H9 (cell line): ENCODE measurements at places on chromosomes 13 and 19.
A peak's percentile ranks its signal among the peaks of the same experiment; 100 is the strongest.

GRCh38 chr13:71137101-71137500 is 729.9 kb downstream of the DACH1 start:
- no peak for DNase-seq

GRCh38 chr19:51803967-51804366 is 9.0 kb downstream of the FPR3 start:
- DNase-seq, result no peak

DNA sequence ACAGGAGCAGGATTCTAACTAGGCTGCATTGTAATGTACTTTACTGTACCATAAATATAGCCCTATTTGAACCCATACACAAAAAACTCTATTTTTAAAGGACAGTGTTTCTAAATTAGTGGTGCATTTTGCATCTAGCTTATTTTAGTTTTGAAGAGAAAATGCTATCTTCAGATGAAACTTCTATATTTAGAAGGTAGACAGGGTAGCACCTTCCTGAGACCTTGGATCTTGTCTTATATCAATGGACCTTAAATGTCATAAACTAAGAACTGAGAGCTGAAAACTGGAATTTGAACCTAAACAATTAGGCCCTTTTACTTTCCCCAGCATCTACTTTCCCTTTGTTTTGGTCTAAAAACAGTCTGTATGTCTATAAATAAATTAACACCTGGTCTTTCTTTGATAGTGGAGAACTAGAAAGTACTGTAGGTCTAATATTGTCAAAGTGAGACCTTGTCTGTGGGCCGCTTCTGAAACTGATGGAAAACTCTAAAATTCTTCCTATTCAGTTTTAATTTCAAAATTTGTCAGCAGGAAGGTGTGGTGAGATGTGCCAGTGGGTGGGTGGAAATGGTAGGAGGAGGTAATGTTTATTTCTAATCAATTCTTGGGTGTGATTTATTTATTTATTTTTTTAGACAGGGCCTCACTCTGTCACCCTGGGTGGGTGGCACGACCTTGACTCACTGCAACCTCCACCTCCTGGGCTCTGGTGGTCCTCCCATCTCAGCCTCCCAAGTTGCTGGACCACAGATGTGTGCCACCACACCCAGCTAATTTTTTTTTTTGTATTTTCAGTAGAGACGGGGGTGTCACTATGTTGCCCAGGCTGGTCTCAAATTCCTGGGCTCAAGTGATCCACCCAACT is 10.1 kb downstream of the COG3 start:
- no peak for DNase-seq

DNA sequence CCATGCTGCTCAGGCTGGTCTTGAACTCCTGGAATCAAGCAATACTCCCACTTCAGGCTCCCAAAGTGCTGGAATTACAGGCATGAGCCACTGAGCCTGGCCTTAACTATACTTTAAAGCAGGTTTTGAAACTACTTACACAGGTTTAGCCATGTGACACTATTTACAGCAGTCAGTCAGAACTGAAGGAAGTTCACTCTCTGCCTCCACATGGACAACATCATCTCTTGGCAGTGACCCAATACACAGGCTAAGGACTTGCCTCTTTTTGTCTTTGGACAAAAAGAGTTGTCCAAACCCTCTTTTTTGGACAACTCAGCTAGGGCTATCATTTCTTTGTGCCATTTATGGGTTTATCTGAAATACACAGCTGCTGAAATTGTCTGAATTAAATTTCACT is 89.0 kb upstream of the CLDN10 start:
- no peak for DNase-seq

DNA sequence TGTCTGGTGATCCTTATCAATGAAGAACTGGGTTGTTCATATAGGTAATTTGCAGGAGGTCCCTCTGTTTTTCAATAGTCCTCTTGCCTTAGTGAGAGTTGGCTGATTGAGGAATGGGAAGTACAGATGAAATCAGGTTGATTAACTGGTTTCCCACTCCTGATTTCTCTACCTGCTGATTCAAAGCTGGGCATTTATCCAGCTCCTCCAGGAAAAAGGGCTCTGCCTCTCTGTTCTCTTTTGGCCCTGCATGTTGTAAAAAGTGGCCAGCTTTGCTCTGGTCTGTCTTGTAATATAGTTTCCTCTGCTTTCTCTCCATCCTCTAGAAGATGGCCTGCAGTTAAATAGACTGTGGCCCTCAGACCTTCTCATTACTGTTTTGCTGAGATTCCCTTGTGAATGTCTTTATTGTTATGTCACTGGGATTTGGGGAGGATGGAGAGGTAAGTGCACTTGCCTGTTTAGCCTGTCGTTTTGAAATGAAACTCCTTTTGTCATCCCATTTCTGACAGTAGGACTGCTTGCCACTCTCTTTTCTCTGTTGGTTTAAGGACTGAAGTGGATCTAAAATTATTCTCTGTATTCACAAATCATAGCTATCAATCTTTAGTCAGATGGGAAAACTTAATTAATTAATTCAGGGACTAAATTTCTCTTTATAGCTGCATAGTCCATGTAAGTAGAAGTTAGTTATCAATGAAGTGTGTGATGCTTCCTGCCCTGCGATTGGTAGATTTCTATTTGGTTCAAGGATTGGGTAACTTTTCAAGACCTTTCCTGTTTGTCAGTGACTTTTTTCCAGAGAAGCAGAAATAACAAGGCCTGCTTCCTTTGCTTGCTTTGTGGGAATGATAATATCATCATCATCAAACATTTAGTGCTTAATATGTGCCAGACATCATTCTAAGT is 28.5 kb downstream of the GARRE1 start:
- no peak for DNase-seq

- DNase-seq, result no peak
Measured at GRCh38 chr13:99406799-99407201, 94.5 kb upstream of the TM9SF2 start.

- no peak for DNase-seq
Measured at GRCh38 chr19:55246462-55247451, 12.1 kb downstream of the PPP6R1 start.

DNA sequence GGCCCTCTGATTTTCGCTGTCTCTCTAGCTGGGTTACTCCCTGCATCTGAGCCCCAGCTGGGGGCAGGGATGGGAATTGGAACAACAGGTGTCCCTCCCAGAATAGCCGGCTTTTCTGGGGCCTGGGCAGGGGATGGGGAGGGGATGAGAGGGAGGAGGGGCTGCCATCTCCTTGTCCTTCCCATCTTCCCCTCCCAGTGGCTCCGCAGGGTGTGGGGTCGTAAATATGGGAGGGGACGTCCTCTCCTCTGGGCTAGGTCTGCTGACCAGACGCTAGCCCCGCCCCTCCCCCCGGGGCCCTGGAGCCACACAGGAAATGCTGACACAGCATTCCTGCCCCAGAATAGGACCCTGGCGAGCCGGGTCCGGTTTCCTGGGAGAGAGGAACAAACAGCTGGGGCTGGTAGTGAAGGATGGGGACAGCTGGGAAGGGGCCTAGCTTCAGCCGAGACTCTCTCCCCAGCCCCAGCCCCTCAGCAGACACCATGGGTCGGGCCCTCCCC is 1.1 kb downstream of the RYR1 start:
- DNase-seq, result peak; percentile 95

DNA sequence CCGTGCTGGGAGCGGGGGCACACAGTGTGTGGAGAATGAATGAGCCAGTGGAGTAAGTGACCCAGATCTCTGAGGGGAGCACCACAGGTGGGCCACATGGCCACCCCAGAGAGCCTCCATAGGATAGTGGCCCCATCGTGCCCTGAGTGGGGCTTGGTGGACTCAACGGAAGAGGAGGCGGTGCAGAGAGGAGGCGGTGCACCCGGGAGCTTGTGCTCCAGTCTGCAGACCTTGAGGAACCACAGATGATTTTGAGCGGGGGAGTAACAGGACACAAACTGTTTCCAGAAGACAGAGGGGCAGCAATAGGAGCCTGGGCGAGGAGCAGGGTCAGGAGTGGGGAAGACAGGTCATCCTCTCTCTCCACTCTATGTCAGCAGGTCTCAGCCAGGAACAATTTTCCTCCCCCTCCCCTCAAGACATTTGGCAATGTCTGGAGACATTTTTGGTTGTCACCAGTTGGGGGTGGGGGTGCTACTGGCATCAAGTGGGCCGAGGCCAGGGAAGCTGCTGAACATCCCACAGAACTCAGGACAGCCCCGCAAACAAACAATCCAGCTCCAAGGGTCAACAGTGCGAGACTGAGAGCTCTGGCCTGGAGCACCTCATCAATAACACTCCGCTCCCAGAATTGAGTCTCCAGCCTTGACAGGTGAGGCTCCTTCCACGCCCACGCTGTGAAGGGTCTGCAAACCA is 182.2 kb downstream of the USP12 start:
- no peak for DNase-seq

GRCh38 chr13:71115301-71115700 is 751.7 kb downstream of the DACH1 start:
- no peak for DNase-seq

DNA sequence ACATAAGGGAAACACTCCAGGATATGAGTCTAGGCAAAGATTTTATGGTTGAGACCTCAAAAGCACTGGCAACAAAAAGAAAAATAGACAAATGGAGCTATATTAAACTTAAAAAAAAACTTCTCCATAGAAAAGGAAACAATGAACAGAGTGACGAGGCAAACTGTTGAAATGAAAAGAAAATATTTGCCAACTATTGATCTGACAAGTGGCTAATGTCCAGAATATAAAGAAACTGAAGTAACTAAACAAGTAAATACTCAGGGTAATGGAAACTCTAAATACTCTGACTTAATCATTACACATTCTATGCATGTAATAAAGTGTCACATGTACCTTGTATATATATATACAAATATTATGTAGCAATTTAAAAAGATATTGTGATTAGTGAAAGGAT is 562.5 kb downstream of the GPC5 start:
- no peak for DNase-seq

DNA sequence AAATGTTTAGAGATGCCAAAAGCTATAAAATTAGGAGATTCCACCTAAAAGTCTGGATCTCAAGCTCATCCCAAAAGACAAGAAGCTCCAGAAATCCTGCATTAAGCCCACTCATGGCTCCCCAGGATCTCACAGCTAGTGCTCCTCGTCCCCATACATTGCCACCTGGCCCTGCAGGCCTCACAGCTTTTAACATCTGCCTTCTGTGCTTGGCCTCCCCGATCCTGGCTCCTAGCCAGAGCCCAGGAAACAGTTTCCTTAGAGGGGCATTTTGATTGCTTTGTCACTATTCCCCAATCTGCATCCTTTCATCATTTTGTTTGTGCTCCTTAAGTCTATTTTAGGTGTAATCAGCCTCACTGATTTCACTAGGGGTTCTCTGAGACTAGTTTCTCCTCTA is 14.5 kb upstream of the DCT start:
- no peak for DNase-seq

DNA sequence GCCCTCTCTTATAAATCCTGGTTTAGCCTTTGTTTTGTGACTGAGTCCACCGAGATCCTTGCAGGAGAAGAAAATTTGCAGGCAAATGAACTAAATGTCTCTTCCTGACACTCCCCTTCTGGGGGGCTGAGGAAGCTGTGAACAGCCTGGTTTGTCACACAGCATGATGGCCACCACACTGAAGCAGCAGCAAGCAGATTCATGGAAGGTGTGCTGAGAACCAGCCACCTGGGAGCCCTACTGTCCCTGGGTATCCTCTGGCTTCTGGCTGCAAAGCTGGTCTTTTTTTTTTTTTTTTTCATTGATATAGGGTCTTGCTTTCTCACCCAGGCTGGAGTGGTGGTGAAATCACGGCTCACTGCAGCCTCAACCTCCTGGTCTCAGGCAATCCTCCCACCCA is 11.2 kb downstream of the MRPS12 start:
- DNase-seq, result no peak

GRCh38 chr19:56086671-56087430 is 34.2 kb downstream of the ZNF787 start:
- no peak for DNase-seq

- no peak for DNase-seq
Measured at GRCh38 chr13:54194233-54195024, 1165.8 kb downstream of the OLFM4 start.

DNA sequence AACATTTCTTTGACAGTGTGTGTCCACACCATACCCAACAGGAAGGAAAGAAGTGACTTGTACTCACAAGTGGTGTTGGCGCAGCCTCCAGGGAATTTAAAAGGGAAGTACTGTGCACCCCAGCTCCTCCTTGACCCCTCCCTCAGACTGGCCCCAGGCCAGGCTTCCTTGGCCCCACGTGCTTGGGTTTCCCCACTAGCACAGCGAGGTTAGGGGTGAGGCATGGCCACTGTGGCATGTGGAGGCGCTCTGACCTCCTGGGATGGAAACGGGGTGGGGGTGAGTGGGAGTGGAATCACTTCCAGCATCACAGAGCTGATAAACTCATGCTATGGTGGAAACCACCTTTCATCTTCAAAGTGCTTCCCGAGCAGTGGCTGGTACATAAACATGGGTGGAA is 168.6 kb downstream of the ZNF536 start:
- DNase-seq, result no peak

- DNase-seq, result peak; percentile 24
Measured at GRCh38 chr19:7848779-7849457, 18.9 kb downstream of the EVI5L start.

DNA sequence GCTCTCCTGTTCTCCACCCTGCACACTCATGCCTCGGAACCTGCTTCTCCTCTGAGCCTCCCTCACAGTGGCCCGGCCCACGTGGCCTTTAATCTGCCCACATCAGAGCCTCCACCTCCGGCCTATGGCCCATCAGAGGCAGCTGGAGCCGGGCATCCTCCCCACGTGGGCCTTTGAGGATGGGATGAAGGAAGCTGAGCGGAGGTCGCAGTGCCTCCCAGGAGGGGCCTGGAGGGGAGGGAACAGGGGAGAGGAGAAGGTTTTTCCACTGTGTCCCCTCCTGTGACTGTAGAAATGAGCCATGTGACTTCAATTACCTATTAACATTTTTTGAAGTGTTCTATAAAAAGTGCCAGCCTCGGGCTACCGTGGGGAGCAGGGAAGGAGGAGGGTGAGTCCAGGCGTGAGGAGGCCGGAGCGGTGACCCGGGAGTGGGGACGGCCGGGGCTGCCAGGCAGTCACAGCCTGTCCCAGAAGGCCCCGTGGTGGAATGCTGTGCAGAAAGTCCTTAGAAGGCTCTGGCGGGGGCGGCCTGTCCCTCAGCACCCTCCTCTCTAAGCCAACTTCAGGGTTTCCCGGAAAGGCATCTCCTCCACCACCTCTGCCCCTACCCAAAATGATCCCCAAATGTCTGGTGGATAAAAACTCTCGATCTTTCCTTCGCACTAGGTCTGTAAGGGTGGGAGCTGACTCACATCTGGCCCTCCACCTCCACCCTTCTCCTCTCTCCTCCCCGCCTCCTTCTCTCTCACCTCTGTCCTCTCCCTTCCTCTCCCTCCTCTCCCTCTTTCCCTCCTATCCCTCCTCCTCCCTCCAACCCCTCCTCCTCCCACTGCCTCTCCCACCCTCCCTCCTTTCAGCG is 24.8 kb upstream of the SLC1A5 start:
- no peak for DNase-seq

- DNase-seq, result peak; percentile 79
Measured at GRCh38 chr13:91406619-91407018, 8.2 kb downstream of the GPC5 start.

DNA sequence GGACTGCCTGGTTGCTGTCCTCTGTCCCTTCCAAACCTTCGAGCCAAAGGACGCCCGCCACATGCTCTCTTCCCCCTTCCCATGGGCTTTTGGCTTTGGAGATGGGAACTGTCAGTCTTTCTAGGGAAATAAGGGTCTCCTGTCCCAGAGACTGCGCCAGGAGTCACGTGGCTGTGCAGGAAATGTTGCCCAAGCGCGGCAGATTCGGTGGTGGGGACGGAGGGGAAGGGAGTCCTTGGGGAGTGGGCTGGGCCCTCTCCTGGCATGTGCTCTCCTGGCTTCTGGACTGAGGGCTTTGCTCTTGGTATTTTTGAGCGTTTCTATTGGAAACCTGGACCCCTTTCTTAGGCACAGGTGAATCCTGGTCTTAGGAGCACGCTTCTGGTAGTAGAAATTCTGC is 103.2 kb downstream of the KDM4B start:
- no peak for DNase-seq

- DNase-seq, result no peak
Measured at GRCh38 chr19:31300422-31300821, 48.8 kb downstream of the TSHZ3 start.
